Cerebellum (tissue), 4 donors: ENCODE measurements at places on chromosomes 6 and 20. TPM values are rescaled to one million over a fixed set of nuclear protein-coding genes. Genes with fewer than 3 reads are reported as not detected.

DNA sequence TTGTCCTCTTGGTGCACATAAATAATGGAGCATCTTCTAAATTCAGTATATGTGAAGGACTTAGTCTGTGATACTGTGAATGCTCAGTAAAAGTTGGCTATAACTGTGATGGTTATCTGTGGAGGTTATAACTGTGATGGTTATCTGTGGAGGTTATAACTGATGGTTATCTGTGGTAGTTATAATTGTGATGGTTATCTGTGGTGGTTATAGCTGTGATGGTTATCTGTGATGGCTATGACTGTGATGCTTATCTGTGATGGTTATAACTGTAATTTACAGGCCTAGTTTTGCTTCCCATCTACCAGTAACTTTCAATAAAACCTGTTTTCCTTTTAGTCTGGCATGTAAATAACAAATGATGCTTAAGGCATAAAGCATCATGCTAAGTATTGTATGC is 16.5 kb downstream of the PTK7 start:
- DNase-seq = no peak

- no peak for DNase-seq
These were observed 210.1 kb downstream of the SYNDIG1 start for GRCh38 chr20:24679448-24680047.

- no peak for DNase-seq
These were observed 54.5 kb upstream of the MRPS10 start for GRCh38 chr6:42271834-42272805.

- DNase-seq = no peak
These were observed 3.3 kb upstream of the ASXL1 start for GRCh38 chr20:32354592-32355416.

- no peak for DNase-seq
These were observed 20.9 kb upstream of the GATA5 start for GRCh38 chr20:62496568-62497218.

DNA sequence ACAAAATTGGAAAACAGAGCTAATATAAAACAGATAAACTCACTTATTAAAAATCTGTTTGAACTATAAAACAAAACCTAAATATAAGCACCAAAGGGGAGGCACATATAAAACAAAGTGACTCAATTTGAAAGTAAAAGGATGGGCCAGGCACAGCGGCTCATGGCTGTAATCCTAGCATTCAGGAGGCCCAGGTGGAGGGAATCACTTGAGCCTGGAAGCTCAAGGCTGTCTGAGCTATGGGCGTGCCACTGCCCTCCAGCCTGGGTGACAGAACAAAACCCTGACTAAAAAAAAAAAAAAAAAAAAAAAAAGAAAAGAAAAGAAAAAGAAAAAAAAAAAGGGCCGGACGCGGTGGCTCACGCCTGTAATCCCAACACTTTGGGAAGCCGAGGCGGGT is 31.1 kb upstream of the SMAP1 start:
- no peak for DNase-seq

- DNase-seq = no peak
These were observed 375.7 kb upstream of the MARCKS start for GRCh38 chr6:113481458-113481857.

DNA sequence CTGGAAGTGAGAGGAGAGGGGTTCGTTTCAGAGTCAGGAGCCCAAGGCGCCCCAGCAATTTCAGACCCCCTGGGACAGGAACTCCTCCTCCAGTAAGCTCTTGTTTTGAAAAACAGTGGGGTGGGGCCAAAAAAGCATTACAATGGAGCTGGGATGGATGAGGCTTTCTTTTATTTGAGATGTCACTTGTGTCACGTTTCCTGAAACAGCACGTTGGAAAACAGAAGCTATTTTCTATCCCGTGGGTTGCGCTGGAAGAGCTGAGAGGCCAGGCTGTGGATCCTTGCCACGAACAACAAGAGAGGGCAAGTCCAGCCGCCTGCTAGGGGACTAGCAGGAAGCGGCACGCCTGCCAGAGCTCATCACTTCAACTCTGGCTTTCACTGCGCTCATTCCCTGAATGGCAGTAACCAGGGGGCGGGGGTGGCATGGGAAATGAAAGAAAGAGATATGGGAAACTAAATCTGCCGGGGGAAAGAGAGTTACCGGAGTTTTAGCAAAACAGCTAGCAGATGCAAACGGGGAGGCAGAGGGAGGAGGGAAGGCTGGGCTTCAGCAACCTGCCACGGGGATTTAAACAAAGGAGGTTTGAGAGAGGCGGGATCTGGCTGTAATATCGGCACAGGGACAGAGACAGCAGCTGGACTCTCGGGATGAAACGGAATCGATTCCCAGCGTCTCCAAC is 34.6 kb downstream of the GCNT2 start:
- peak; percentile 83 for DNase-seq

GRCh38 chr6:41442800-41443501 is 103.2 kb upstream of the FOXP4 start:
- DNase-seq = no peak

- DNase-seq = no peak
These were observed 219.3 kb downstream of the ARHGAP18 start for GRCh38 chr6:129490521-129491255.

DNA sequence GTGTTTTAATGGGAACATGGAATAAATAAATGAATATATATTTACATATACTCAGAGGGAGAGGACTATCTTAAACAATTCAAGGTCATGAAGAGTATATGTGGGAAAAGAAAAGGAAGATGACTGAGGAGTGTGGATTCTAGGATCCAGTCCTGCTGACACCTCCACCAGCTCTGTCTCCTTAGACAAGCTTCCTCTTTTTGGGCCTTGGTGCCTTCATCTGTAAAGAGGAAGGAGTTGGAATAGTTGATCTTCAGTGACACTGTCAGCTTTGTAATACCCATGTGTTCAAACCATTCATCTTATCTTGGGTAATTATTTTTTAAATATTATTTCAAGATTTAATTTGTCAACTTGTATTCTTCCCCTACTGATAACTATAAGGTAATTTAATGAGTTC is 338.0 kb downstream of the ADGRB3 start:
- no peak for DNase-seq

DNA sequence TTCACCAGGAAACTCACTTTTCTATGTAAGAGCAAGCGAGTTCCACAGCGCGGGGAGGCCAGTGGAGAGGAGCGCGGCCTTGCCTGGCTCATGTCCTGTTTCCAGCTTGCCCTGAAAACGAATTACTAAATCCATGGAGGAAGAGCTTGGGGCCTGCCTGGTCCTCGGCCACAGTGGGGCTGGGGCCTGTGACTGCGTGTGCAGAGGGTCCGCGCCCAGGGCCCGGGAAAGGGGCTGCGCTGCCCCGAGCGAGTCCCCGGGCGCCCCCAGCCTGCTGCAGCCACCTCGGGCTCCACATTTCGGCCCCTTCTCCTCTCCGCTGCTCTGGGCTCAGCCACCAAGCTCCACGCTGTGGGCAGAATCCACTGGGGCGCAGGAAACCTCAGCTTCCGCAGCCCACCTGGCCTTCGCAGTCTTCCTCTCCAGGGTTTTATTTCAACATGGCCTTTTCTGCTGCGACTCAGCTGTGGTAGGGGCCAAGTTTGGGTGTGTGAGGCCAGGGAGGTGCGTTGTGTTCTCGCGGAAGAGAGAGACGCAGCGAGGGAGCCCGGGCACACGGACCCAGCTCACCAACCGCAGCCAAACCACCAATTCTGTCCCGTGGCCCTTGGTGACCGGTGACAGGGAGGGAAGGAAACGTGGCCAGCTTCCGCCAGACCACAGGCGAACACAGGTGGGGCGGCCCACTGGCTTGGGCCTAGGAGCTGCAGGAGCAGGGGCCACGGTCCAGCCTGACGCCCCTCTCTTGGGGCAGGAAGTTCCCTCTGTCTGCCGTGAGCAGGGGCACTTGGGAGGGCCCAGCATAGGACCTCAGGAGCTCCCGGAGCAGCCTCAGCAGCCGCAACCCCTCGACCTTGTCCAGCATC is 211.4 kb downstream of the ERMARD start:
- DNase-seq = no peak

GRCh38 chr6:157879034-157879872 is 56.2 kb downstream of the SNX9 start:
- no peak for DNase-seq

DNA sequence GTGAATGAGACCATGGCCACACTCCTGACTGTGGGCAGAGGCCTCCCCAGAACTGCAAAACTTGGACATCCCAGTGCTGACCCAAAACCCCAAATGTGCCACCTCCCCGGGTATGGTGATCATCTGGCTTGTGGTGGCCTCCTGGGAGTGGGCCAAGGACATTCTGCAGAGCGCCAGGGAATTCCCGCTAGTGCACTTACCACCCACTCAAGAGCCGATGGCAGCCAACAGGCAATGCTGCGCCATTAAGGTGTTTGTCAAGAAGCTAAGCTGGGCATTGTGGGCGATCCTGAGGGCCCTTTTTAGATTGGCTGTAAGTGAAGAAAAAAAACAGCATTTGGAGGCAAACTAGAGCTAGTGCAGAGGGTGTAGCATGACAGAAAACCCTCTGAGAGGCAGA is 9.4 kb downstream of the MMP24 start:
- DNase-seq = peak; percentile 66

DNA sequence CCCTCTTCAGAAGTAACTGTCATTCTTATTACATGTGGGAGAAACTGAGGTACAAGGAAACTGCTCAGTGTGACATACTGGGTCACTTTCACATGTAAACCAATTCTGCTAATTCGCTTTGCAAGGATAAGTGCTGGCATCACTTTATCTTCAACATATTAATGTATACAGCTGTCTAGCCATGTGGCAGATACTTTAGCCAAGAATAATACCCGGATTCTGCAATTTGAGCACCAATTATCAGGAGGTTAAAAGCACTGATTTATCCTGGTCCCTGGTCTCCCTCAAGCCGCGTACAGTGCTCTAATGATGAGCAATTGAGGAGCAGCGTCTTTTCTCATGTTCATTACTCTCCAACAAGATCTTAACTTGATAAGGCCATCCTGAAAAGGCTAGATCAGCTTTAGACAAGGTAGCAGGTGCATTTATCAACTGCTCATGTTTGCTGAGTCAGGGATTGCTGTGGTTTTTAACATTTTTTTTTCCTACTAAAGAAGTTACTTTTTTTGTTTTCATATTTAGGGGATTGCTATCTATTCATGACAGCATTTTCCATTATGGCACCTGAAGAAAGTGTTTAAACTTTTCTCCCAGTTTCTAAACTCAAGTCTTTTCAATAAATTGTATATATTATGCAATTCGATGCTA is 1066.3 kb upstream of the MAP3K7 start:
- no peak for DNase-seq

DNA sequence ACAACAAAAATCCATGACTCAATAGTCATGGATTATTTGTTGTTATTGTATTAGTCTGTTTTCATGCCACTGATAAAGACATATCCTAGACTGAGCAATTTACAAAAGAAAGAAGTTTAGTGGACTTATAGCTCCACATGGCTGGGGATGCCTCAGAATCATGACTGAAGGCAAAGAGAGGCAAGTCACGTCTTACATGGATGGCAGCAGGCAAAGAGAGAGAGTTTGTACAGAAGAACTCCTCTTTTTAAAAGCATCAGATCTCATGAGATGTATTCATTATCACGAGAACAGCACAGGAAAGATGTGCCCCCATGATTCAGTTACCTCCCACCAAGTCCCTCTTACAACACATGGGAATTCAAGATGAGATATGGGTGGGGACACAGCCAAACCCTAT is 144.3 kb upstream of the PLCB4 start:
- no peak for DNase-seq

DNA sequence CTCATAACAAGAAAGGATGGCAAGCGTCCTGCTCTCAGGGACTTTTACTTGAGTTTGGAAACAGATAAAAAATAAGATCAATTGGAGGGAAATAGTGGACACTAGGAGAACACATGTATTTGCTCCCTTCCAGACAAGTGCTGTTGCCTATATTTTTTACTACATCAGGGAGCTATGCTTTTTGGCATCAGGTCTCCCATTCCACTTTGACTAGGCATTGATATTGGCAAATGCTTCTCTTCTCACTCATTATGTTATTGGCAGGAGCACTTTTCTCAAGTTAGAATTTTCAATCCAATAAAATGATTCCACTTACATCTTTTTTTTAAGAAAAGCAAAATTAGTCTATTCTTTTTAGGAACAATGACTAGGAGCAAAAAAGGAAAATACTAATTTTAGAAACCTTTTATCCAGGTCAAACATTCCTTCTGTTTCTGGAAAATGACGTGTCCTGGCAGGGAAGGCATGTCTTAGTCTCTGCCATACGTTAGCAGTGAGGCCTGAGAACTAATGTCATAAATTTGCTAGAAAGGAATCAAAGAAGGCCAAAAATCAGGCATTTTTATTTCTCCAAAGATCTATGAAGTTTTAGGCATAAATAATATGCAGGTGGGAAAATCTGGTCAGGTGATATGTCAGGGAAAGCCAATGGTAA is 21.4 kb downstream of the BCAS1 start:
- no peak for DNase-seq

- no peak for DNase-seq
These were observed 45.9 kb downstream of the PLAGL1 start for GRCh38 chr6:143961886-143962878.

GRCh38 chr6:15430186-15430585 is 184.3 kb downstream of the JARID2 start:
- no peak for DNase-seq

- no peak for DNase-seq
These were observed 187.8 kb downstream of the ANKRD60 start for GRCh38 chr20:58040447-58041290.

DNA sequence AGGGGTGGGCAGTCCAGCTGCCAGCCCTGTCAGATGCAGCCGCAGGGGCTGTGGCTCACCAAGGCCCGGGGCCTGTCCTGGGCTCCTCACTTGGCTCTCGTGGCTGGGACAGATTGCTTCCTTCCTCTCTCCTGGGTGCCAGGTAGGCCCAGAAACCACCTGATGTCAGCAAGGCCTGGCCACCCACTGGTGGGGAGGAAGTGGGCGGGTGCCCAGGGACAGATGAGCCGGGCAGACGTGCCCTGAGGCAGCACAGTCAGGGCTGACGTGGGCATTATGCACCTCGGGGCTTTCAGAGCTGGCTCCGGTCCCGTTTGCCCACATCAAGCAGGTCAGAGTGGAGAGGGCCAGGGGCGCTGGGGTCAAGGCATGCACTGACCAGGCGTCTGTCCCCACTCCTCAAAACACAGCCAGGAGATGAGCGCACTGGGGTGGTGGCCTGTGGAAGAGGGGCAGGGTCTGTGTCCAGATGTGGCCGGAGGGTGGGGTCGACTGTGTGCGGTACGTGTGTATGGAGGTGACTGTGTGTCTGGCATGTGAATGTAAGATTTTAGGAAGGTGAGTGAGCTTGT is 133.2 kb upstream of the PTPN1 start:
- no peak for DNase-seq

- DNase-seq = no peak
These were observed 101.0 kb downstream of the NRN1 start for GRCh38 chr6:5905431-5906339.

The CLIC5 gene
- 2.4 TPM for total RNA-seq

The PKIB gene
- 3.3 TPM for total RNA-seq

The KIAA1755 gene
- 5.6 TPM for total RNA-seq

The CLVS2 gene
- total RNA-seq = 35.0 TPM

The TMEM170B gene
- total RNA-seq = 42.9 TPM

The TINAG gene
- total RNA-seq = not detected

The DZANK1 gene
- 3.6 TPM for total RNA-seq

The PHACTR3 gene
- total RNA-seq = 20.1 TPM

The TMEM200A gene
- total RNA-seq = 12.0 TPM
